ENCODE measurements at places on chromosomes 4 and X.

DNA sequence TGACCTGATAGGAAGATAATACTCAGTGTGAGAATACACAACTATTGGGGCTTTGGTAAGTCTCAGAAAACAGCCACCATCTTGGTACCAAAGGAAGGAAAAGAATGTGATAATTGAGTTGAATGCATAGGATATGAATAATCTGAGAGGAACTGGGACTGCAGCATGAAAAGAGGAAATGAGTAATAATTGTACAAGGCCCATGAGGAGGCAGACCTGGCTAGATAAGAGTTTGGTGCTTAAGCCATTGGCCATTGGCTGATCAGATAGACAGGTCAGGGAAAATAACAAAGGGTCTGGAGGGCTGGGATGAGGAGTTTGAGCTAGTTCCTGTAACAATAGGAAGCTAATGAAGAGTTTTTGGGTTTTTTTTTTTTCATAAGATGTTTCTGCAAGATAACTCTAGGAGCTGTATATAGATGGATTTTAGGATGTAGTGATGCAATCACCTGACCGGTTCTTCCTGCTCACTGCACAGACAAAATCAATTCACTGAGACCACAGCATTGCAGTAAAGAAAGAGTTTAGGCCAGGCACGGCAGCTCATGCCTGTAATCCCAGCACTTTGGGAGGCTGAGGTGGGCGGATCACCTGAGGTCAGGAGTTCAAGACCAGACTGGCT lies 5.3 kb upstream of the TRMT2B start:
- DNase-seq, result no peak

GRCh38 chr4:127450276-127450675 lies 182.5 kb upstream of the INTU start:
- no peak for DNase-seq

DNA sequence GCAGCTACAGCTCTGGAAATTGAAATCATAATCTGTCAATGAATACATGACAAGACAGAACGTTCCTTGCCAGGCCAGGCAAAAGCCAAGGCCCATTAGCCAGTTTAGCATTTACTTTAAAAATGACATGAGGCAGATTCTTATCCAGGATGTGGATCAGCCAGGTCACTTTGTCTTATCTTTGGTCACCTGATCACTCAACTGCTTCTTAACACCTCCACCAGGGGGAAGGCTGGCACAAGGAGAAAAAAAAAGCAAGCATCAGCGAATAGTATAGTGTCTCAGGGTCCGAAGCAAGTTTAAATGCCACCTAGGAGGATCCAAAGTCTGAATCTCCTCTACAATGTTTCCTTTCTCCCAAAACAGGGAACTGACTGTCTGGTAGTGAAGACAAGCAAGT lies 18.8 kb downstream of the ATP1B4 start:
- DNase-seq, result no peak

DNA sequence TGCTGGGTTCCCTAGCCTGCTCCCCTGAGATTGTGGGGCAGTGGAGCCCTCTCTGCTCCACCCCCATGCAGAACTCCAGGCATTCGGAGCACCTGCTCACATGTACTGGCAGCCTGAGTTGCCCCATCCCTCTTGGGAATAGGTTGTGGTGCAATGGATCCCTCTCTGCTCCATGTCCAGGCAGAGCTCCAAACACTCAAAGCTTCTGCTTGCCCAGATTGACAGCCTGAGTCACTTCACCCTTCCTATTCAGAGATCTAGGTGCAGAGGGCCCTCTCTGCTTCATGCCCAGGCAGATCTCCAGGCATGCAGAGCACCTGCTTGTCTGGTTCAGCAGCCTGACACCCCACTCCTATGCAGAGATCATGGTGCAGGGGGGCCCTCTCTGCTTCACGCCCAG lies 18.6 kb upstream of the TEX13B start:
- DNase-seq, result no peak

- no peak for DNase-seq
These were observed 7.3 kb downstream of the PPA2 start for GRCh38 chr4:105466580-105466979.

GRCh38 chr4:24824720-24825119 lies 29.3 kb downstream of the SOD3 start:
- DNase-seq, result no peak

DNA sequence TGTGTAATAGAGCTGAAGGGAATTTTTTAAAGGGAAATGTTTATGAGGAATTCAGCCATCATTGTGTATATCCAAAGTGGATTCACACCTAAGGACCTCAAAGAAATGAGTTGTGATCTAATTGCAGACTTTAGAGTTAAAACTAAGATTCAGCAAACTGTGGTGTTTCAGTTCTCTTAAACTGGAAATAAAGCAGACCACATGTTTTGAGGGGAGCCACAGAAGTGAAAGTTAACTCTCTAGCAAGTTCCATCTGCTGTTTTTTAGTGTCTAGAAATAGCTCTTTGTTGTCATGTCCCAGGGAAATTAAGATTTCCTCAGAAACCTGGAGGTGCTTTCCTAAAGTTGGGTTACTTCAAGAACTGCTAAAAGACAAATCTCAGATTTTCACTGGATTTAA lies 97.3 kb upstream of the DDX3X start:
- DNase-seq, result no peak

DNA sequence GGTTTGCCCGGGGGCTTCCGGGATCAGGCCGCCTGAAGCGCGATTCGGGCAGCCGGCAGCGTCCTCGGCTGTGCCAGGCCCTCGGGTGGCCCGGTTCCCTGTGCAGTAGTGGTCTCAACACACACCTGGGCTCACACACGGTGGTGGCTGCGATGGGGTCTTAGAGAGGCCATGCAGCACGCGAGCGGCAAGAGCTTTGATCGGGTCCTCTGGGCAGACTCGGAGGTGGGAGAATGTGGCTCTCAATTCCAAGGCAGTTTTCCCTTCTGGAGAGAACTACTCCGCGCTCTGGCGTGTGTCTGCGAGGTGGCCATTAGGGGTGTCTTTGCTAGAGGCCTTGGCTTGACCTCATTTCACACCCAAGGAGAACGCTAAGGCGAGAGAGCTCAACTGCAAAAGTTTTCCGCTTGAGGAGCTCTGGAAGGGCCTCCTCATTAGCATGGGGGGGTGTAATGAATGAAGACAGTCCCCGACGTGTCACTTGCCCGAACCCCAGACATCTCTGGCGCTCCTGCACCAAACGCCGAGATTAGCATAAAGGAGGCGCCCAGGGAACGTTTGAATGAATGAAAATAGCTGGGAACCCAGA lies 771 bp upstream of the RBPJ start:
- no peak for DNase-seq

DNA sequence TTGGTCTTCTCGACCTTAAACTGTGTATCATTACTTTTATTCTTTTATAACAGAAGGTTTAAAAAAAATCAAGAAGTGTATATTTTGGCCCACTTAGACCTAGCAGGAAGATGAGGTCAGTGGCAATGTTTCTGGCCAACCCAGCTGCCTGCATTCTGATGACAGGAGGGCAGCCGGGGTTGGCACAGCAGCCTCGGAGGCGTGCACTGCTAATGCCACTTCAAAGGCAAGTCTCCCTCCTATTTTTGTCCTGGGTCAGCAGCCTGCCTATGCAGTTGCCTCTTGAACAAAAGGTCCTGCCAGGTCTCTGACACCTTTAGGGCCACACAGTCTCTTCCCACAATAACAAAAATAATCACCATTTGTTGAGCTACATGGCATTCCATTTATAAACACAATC lies 89.4 kb upstream of the MYOZ2 start:
- DNase-seq, result no peak

GRCh38 chrX:154545673-154546274 lies 872 bp downstream of the G6PD start:
- no peak for DNase-seq

DNA sequence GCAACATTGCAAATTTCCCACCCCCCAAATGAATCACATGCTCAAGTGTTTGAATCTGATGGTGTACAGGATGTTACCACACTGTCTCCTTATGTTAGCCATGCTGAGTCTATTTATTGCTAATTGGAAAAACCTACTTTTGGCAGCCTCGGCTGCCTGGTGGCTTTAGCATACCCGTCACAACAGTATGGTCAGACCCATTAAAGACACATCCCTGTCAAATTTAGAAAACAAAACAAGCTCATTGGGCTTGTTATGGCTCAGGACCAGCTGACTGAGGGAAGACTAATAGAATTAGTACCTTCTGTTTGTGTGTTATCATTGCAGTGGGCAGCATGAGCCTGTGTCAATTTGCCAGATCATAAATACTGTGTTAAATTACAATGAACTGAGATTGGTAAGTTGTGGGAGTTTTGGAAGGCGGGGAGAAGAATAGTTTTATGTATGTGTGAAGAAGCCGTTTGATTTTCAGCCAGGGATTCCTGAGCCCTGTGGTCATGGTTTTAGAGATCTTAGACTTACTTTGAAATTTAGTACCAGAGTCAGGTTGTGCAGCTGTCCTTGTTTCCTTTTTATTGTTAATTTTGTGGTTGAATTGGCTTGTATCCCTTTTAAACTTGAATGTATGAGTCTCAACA lies 66.8 kb downstream of the POLA1 start:
- DNase-seq, result no peak

DNA sequence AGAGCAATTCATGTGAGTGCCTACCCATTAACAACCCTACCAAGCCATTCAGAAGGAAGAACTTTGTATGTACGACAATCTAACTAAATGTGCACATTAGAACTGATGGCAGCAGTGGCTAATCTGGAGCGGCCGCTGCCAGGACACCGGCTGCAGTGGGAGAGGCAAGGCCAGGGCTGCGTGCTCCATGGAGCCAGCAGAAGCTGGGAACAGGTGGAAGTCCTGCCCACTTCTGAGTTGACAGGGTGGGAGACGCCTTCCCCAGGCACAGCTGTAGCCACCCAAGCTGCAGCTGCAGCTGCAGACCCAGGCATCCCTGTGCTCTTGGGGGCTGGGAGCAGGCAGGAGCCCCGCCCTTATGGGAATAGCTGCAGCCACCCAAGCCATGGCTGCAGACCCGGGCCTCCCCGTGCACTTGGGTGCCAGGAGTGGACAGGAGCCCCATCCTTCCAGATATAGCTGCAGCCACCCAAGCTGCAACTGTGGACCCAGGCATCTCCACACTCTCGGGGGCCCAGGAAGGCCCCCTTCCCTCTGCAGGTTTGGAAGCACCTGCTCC lies 79.1 kb upstream of the DDX60 start:
- DNase-seq, result no peak

DNA sequence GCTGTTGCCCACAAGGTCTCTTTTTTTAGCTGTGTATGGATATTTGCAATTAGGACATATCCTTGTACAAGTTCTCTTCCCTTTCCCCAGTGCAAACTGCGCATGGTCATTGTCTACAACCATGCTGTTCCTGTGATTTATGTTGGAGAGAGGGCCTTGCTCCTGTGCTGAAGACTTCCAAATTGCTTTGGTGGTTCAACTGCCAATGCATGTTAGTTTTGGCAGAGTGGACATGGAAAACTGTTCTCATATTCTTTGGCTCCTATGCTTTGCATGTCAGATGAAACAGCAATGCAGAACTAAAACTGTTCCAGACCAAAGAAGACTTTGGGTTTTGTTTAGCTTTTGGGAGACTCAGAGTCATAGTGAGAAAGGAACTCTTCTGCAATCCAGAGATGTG lies 148.8 kb upstream of the EDNRA start:
- no peak for DNase-seq

GRCh38 chr4:23324021-23324690 lies 565.7 kb downstream of the PPARGC1A start:
- no peak for DNase-seq

DNA sequence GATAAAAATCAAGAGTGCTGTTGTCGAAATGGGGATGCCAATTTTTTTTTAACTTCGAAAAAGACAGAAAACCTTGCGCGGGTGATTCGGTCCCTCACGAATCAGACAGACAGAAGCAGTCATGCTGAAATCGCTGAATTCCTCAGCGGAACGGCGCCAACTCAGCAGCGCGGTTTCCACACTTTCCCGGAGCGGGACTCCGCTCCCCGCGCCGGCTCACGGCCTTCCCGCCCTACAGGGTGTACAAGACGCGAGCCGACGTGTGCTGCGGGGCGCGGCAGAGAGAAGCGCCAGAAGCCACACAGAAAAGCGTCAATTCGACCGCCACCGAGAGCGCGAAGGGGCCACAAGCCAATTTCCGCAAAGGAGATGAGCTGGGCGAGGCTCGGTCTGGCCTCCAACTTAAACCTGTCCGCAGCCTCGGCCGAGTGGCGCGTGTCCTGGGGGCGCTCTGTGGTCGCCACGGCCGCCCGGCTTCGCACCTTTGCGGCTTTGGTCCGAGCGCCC lies 1.3 kb downstream of the NEXMIF start:
- DNase-seq, result peak; percentile 62

DNA sequence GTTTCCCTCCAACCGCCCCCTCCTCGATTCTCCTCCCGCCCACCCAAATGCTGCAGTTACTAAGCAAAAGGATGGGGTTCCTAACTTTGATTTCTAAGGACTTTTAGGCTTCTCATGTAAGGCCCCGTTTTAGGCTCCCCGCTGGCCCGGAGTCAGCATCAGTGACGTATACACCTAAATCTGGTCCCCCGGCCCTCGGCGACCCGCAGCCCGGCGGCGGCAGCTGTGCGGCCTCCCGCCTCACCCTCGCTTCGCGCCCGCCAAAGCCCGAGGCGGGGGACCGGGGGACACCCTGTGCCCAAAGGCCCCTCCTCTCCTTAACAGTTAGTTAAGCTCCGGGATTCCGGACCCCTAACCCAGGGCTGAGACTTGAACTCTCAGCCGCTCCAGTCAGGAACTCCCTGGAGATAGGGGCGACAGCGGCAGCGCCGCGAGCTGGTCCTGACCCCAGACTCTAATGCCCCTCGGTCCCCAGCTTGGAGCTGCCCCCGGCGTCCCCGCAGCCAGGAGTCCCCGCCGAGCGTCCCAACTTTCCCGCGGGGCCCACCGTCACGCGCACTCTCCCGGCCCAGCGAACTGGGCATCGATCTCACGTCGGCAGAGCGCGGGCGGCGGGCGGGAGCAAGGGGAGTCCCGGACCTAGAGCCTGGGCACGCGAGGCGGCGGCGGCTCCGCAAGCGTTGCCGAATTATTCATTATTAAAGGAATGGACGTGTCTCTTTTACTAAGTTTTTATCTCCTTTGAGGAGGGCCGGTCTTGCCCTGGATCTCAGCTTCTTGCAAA lies 1.5 kb upstream of the NR3C2 start:
- no peak for DNase-seq

DNA sequence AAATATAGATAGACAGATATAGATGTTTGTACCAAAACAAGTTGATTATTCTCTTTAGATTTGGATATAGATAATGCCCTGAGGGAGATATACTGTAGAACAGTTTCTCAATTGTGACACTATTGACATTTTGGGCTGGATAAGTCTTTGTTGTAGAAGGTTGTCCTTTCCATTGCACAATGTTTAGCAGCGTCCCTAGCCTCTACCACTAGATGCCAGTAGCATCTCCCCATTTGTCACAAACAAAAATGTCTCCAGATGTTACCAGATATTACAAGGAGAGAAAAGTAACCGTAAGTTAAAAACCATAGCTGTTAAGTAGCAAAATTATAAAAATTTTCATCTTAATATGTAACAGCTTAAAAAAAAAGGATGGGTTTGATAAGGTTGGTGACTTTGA lies 2595.3 kb downstream of the ARAP2 start:
- DNase-seq, result no peak

GRCh38 chr4:25401066-25401465 lies 24.0 kb downstream of the ANAPC4 start:
- no peak for DNase-seq

Data from HAP-1 (cell line).